Caki2 (cell line): ENCODE measurements at places on chromosomes 12 and 14. TPM values are rescaled to one million over a fixed set of nuclear protein-coding genes. Genes with fewer than 3 reads are reported as not detected.

Gene GPR135
- 0.71 TPM in 1 of 2 replicates, not detected in the other for total RNA-seq

Gene FBLN5
- total RNA-seq: not detected in 2 replicates

Gene BEGAIN
- total RNA-seq: 0.24 TPM in 1 of 2 replicates, not detected in the other

Gene NXPH4
- total RNA-seq: 0.54 TPM in 1 of 2 replicates, not detected in the other

Gene FAR2
- total RNA-seq: not detected in 2 replicates

Gene SPTSSA
- 13.1 and 25.0 TPM in 2 replicates for total RNA-seq

Gene PAPLN
- 11.6 and 21.2 TPM in 2 replicates for total RNA-seq

Gene DNAJC22
- total RNA-seq: 22.0 and 23.6 TPM in 2 replicates

Gene DGKA
- total RNA-seq: 0.17 and 1.2 TPM in 2 replicates

Gene CACNB3
- total RNA-seq: 27.9 and 32.8 TPM in 2 replicates

Gene SSPN
- total RNA-seq: 3.9 and 34.1 TPM in 2 replicates

Gene SIX6
- not detected in 2 replicates for total RNA-seq

Gene TMCC3
- total RNA-seq: 0.10 and 0.38 TPM in 2 replicates

Gene NEMP1
- total RNA-seq: 23.1 and 23.8 TPM in 2 replicates

Gene RIPK3
- total RNA-seq: not detected in 2 replicates

Gene TIMM9
- 36.6 and 76.6 TPM in 2 replicates for total RNA-seq

Gene PPP4R4
- total RNA-seq: not detected in 2 replicates

Gene OVCH1
- total RNA-seq: not detected in 2 replicates

Gene COX8C
- total RNA-seq: not detected in 2 replicates

Gene CISTR
- not detected in 2 replicates for total RNA-seq
